Colonic mucosa (tissue), 4 donors: ENCODE measurements at places on chromosomes 6 and 20. TPM values are rescaled to one million over a fixed set of nuclear protein-coding genes. Genes with fewer than 3 reads are reported as not detected.

ISM1 gene
- total RNA-seq: not detected

NR2E1 gene
- total RNA-seq: not detected

TRIM40 gene
- 10.7 TPM for total RNA-seq

NMBR gene
- not detected for total RNA-seq

HLA-DRB1 gene
- total RNA-seq: 39.3 TPM

HLA-DRB5 gene
- 4.8 TPM for total RNA-seq

SAMD3 gene
- 1.7 TPM for total RNA-seq

DNA sequence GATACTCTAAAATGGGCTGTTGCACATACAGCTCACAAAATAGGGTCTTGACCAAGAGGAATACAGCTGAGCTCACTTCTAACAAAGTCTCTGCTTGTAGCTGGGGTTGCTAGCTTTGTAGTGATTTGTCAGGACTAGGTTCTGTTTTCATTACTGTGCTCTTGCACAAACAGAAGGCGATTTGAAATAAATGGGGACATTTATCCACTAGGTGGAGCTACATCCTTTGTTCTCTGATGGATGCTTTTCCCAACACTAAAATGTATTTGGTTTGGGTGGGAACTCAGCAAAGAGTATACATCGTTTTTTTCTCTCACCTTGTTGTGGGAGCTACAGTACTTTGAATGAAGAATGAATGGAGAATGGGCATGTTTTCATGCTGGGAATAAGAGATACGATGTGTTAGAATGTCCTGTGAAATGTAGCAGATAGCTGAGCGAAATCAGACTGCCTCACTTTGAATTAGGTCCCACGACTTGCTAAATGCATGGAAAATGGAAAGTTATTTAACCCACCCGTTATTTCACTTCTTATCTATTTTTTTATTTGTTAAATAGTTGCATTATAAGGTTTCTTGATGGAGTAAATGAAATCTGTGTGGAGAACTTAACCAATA is 494.7 kb upstream of the MAP3K7 start:
- no peaks in the 10 kb centered on the region for H3K27me3 ChIP-seq
- no peaks in the 10 kb centered on the region for H3K36me3 ChIP-seq
- no peak for DNase-seq
- no peak overlapping the region for H3K4me3 ChIP-seq

DNA sequence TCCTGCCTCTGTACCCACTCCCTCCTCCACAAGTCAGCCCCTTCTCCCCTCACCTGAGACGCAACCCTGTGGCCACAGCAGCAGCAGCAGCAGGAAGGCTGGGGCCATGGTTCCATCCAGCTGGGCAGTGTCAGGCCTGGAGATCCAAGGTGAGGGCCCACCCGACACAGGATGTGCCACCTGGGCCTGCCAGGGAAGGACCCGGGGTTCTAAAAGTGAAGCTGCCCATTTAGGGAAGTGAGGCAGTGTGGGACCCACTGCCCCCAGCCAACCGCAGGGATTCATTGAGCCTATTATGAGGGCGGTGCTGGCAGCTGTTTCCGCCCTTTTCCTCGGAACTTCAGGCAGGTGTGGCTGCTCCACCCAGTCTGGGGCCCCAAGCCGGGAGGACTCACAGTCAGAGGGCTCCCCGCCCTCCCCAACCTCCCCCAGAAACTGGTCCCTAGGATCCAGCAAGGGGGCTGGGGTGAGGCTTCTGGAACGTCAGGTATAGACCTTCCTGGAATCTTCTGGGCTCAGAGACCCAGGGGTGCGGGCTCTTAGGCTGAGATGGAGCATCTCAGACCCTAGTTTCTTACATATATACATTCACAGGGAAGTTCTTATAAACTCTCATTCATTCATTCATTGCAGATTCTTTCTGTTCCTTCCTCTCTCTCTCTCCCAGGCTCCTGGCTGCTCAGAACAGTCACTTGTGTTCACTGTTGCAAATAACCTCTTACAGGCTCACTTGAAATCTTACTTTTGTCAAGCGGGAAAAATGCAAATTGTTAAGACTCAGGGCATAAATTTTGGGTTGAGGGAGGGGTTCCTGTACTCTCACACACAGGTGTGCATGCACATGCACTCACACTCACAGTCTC is at the start of gene TREML2:
TREML2 (minus strand) TSS at position 249 of the 863 bp plus-strand sequence; CDS start at position 108, 141 bp downstream.
- H3K4me1 ChIP-seq: no peaks in the 10 kb centered on the region
- no peaks in the 10 kb centered on the region for H3K27me3 ChIP-seq
- no peaks in the 10 kb centered on the region for H3K36me3 ChIP-seq
- peak within 1 kb of the TSS; percentile 47 for H3K27ac ChIP-seq

GRCh38 chr20:64223526-64224067 is 32.0 kb upstream of the PCMTD2 start:
- H3K27me3 ChIP-seq: peaks cover 4% of the 10 kb centered on the region
- peak overlapping the region; percentile 18 for H3K27ac ChIP-seq
- DNase-seq: no peak
- no peaks in the 10 kb centered on the region for H3K4me1 ChIP-seq
- H3K36me3 ChIP-seq: no peaks in the 10 kb centered on the region

DNA sequence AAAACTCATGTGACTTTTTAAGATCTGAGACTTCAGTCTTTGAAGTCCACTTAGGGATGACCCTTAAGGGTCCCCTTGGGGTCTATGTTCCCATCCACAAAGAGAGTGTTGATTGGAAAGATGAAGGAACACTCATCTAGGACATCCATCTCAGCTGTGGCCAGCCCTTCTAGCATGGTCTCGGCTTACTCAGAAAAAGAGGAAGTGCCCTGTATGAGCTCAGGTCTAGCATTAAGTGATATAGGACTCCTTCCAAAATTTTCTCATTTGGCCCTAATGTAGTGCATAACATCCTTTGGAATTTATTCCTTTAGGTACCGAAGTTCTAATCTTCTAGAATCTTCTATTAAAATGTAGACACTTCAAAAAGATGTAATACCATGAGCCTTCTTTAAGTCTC is 77.4 kb downstream of the NDUFAF5 start:
- H3K4me3 ChIP-seq: no peak overlapping the region
- DNase-seq: no peak
- H3K27me3 ChIP-seq: no peaks in the 10 kb centered on the region
- H3K4me1 ChIP-seq: no peaks in the 10 kb centered on the region

DNA sequence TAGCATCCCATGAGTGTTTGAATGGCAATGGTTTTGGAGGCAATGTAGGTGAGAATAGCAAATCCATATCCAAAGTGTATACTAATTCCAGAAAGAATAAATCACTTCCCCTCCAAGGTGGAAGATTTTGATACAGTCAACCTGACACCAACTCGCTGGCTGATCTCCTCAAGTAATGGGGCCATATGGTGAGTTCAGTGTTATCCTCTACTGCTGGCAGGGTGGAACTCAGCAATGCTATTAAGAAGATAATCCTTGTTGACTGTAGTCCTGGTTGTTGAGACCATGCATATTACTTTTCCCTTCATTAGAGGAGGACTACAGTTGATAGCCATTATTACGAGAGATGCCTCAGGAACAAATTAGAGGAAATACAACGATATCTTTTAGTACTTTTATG is 17.8 kb upstream of the HLA-DQB1 start:
- H3K27me3 ChIP-seq: no peaks in the 10 kb centered on the region
- DNase-seq: no peak
- no peak overlapping the region for H3K27ac ChIP-seq

DNA sequence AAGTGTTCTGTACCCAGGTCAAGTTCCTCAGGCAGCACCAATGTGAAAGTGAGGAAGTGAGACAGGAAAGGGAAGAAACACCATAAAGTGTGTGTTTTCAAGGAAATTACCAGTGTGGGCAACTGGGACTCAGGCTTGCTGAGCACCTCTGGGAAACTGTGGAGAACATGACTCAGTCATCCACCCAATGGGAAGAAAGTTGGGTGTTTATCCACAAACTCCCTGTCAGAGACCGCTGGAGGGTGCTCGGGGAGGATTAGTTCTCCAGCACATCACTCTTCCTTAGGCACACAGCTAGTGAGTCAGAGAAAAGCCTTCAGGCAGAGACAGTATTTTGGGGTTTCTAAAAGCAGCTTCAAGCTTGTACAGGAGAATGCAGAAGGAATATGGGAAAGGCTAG is 93.6 kb downstream of the PCSK2 start:
- H3K4me3 ChIP-seq: no peak overlapping the region
- no peaks in the 10 kb centered on the region for H3K4me1 ChIP-seq
- peaks cover 3% of the 10 kb centered on the region for H3K27me3 ChIP-seq
- no peak overlapping the region for H3K27ac ChIP-seq

DNA sequence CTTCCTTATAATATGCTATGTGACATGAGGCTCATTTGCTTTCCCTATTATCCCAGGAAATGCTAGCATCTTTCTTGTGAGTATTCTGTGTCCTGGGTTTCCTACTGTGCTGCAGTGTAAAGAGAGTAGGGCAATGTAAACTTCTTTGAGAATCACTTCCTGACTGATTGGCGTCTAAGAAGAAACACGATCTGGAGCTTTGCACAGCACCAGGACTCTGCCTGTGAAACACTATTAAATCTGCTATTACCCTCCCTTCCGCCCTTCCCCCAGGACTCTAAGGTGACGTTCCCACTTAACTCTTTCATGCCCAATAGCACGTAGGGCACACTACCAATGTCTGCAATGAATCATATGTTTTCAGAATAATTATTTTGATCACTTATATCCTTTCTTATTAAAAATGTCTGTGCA is 607.3 kb upstream of the CITED2 start:
- no peaks in the 10 kb centered on the region for H3K36me3 ChIP-seq
- H3K27me3 ChIP-seq: no peaks in the 10 kb centered on the region
- peak; percentile 48 for DNase-seq
- H3K4me3 ChIP-seq: no peak overlapping the region

DNA sequence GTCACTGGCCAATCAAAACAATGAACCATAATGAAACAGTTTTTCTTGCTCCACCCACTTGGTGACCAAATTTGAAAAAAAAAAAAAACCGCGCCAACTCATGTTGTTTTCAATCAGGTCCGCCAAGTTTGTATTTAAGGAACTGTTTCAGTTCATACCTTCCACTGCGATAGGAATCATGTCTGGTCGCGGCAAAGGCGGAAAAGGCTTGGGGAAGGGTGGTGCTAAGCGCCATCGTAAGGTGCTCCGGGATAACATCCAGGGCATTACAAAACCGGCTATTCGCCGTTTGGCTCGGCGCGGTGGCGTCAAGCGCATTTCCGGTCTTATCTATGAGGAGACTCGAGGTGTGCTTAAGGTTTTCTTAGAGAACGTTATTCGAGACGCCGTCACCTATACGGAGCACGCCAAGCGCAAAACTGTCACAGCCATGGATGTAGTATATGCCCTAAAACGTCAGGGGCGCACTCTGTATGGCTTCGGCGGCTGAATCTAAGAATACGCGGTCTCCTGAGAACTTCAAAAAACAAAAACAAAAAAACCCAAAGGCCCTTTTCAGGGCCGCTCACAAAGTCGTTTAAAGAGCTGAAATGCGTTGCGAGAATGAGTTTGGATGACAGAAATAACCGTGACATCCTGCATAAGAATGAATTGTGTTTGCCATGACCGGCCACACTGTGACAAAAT is 16.7 kb downstream of the HFE start:
- H3K36me3 ChIP-seq: no peaks in the 10 kb centered on the region
- DNase-seq: peak; percentile 91
- H3K27ac ChIP-seq: peak overlapping the region; percentile 93
- H3K4me1 ChIP-seq: no peaks in the 10 kb centered on the region
- H3K27me3 ChIP-seq: no peaks in the 10 kb centered on the region

DNA sequence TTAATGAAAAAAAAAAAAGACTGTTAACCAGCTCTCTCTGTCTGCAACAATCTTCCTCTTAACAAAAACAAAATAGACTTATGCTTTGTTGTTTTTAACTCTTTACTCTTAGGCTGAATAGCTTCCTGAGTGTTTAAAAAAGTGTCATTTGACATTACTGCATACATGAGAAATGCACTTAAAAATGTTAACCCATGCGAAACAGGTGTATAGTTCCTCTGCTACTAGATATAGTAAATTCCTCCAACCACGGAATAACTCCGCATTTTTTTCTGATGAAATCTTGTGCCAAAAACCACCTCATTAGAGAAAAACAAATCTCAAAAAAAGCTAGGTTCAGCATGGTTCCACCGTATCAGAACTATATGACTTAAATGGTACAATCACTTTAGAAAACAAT is 426.0 kb downstream of the ADGRB3 start:
- no peaks in the 10 kb centered on the region for H3K27me3 ChIP-seq
- DNase-seq: no peak

DNA sequence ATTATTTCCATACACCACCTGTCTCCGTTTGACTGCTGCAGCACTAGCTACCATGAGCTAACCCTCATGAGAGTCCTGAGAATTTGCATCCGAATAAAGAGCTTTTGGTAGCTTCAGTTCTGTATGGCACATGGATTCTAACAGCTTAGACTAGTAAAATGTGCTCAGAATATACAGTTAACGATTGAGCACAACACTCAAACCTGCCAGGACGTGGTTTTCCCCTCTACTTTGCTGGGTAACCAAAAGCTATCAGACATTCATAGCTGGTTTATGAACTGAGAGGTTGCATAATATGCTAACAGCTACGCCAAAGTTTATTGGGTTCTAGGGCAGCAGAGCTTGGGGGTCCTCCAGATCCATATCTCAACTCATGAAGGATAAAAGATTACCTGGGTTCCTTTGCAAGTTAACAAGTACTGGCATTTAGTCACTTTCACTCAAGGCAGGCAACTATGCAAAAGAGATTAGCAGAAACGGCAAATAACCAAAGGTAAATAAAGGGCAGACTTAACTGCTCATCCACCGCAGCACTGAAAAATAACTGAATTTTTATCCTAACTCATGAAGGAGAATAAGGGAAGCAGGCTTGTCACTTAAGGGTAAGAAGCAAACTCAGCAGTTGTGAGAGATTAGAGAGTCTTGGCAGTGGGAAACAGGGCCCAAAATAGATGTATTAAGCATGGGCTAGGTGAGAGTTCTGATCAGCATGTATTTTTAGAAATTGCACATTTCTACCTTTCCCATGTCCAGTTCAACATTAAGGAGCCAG is 29.4 kb downstream of the NUDT3 start:
- no peak overlapping the region for H3K27ac ChIP-seq
- no peak overlapping the region for H3K4me3 ChIP-seq
- no peak for DNase-seq
- no peaks in the 10 kb centered on the region for H3K36me3 ChIP-seq
- H3K4me1 ChIP-seq: no peaks in the 10 kb centered on the region
- no peaks in the 10 kb centered on the region for H3K27me3 ChIP-seq

GRCh38 chr20:41650231-41650948 is 32.2 kb upstream of the CHD6 start:
- peak overlapping the region; percentile 47 for H3K27ac ChIP-seq
- H3K4me3 ChIP-seq: no peak overlapping the region
- H3K4me1 ChIP-seq: peaks cover 2% of the 10 kb centered on the region
- no peaks in the 10 kb centered on the region for H3K36me3 ChIP-seq

- no peak overlapping the region for H3K4me3 ChIP-seq
- H3K27me3 ChIP-seq: no peaks in the 10 kb centered on the region
- H3K27ac ChIP-seq: no peak overlapping the region
- H3K4me1 ChIP-seq: no peaks in the 10 kb centered on the region
- no peaks in the 10 kb centered on the region for H3K36me3 ChIP-seq
Measured at GRCh38 chr6:137736911-137737310, 130.1 kb upstream of the TNFAIP3 start.

GRCh38 chr6:111524735-111525134 is 41.7 kb upstream of the REV3L start:
- H3K4me3 ChIP-seq: no peak overlapping the region
- H3K4me1 ChIP-seq: no peaks in the 10 kb centered on the region
- H3K27me3 ChIP-seq: no peaks in the 10 kb centered on the region
- H3K36me3 ChIP-seq: no peaks in the 10 kb centered on the region
- H3K27ac ChIP-seq: no peak overlapping the region
